Naive thymus-derived CD8-positive, alpha-beta T cell (primary cell): ENCODE measurements at places on chromosomes 5 and 9.

GRCh38 chr9:131402073-131402472 is 8.2 kb downstream of the PRRC2B start:
- no peak for DNase-seq

GRCh38 chr5:74063821-74064220 is 437.8 kb downstream of the ARHGEF28 start:
- no peak for DNase-seq

DNA sequence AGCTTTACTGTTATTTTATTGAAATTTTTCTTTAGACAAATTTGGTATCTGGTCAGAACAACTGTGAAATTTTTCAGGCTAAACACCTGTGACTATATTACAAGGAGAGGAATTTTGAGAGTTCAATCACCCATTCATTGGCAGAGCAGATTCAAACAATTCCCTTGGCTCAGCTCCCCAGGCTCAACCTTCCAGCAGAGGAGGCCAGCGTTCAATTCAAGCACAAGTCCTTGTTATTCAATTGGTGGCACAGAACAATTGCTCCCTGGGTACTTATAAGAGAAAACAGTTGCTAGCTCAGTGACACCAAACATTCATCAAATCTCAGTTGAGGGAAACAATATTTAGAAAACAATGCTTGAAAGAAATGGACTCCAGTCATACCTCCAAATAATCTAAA is 83.3 kb downstream of the SUSD1 start:
- no peak for DNase-seq

DNA sequence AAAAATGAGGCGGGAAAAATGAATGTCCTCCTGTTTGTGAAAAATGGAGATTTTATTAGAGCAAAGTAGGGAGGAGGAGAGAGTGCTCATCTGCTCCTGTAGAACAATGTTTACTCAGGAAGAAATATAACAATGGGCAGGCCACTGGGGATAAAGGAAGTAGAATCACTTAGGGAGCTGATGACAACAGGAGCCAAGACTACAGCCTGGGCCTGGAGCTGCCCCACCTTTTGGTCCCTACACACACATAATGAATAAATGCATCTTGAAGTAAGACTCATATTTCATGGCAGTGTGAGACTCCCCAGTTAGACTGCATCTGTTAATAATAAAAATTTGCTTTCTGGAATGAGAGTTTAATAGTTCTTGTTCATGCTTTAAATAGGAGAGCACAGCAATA is 1939.8 kb downstream of the EFNA5 start:
- DNase-seq, result no peak

- DNase-seq, result no peak
Measured at GRCh38 chr5:3218916-3219650, 376.5 kb upstream of the IRX1 start.

DNA sequence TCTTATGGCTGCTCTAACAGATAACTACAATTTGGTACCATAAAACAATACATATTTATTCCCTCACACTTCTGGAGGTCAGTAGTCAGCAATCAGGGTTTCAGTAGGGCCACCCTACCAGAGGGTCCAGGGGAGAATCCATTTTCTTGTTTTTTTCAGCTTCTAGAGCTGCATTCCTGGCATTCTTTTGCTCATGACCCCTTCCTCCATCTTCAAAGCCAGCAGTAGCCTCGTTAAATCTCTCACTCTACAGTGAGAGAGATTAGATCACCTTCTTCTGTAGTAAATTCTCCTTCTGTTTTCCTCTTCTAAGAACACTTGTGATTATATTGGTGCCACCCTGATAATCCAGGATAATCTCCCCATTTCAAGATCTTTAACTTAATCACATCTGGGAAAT is 187.4 kb downstream of the RFK start:
- no peak for DNase-seq

DNA sequence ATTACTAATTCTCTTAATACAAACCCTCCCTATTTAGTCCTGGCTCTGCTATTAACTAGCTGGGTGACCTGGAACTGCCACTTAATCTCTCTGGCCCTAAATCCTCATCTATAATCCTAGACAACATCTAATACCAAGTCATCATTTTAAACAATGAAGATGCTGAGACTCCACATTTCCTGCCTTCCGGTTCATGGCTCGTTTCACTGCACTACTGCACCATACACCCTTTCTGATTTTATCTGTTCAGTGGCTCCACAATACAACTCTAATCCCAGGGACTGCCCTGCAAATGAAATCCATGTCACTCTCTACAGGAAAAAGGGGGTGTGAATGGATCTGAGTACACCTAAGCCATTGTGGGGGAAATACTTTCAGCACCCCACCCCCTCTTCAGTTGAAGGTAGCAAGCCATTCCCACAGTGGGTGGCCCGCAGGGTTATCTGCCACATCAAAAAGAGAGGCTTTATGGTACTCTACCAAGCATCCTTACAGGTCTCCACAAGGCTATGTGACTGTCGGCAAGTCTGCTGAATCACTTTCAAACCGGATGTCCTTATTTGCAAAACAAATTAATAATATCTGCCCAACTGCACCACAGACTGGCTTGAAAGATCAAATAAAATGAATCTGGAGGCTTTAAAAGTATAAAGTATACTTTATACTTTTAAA is 89.5 kb downstream of the EPB41L4A start:
- DNase-seq, result no peak

DNA sequence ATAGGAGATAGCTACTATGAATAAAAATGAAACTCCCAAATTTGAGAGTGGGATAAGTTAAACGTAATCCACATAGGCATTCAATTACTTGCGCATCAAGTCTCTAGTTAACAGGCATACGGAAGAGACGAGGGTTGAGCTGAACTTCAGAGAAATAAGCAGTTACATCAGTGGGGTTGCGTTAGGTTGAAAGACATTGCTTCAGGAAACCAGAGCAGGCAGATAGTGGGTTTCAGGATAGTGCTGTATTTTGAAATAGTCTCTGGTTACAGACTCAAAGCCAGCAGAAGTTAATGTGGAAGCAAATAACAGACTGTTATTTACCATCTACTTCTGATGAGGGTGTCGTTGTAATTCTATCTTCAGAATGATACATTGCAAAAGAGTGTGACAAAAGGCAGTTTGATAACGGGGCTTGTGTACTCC is 533.4 kb downstream of the PDE4D start:
- no peak for DNase-seq

- DNase-seq, result no peak
Measured at GRCh38 chr5:151572657-151573368, 18.3 kb downstream of the FAT2 start.

DNA sequence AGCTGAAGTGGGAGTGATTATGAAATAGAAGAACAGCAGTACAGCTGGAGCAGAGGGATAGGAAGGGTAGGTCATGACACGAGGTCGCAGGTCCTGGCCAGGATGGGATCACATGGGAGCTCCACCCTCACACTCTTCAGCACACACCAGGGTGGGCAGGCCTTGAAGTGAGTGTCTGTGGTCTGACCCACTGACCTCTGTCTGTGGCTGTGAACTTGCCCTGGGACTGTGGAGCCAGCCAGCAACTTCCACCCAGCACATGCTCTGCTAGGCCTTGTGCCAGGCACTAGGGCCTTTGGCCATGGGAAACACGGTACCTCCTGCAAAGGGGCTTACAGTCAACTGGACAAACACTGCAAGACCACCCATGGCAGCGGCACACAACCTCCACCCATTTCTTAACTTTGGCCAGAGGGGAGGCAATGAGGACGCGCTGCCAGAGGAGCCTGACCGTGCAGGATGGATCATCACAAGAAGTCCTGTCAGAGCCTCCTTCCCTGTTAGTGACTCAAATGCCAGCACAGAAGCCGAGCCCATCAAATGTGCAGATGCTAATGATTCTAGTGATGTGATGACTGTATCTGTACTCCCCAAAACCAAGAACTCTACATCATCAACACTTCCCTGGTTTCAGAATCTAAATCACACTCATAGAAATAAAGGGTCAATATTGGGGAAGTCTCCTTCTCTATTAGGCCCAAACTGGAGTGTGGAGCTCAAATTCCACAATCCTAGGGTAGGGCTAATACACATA is 113.6 kb downstream of the DPYSL3 start:
- DNase-seq, result no peak

- no peak for DNase-seq
Measured at GRCh38 chr9:69295872-69296552, 29.0 kb upstream of the ENTREP1 start.

DNA sequence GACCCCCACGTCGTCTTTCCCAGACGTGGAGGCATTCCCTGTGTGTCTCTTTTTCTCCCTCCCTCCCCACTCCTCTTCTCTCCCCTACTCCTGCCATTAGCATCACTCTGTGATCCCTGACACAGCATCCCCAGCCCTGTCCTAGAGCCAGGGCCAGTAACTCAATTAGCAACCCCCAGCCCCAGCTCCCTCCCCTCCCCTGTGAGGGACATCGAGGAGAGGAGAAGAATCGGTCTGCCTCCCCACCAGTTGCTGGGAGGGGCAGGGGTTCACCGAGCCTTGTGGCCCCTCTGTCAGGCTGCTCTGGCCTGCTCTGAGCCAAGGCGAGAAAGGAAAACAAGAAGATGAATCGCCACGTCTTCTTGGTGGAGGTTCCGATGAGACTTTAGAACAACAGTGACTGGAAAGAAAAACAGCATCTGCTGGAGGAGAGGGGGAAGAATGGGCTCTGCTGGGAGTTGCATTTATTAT is 123.1 kb downstream of the PAPPA start:
- no peak for DNase-seq

DNA sequence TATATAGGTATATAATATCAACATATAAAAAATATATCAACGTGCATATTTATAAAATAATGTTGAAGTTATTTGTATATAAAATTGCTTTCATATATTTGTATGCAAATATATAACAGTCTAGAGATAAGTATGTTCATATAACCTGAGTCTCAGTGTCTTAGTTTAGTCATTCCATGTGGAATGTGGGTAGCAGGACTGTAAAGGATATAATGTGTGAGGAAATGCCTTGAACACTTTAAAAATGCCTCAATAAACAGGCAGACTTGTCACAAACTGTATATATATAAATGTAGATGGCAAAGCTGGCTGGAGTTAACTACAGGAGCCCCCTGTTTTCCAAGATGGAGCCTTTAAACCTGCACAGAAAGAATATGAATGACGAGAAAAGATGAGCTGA is 48.4 kb downstream of the CCDC125 start:
- DNase-seq, result no peak

- DNase-seq, result no peak
Measured at GRCh38 chr5:72407078-72407477, 86.9 kb downstream of the PTCD2 start.

GRCh38 chr5:174970502-174970901 is 246.1 kb downstream of the MSX2 start:
- DNase-seq, result no peak

- no peak for DNase-seq
Measured at GRCh38 chr5:31880449-31880848, 241.5 kb downstream of the PDZD2 start.

- DNase-seq, result no peak
Measured at GRCh38 chr5:143874312-143874711, 62.4 kb downstream of the HMHB1 start.
